ELR (cell line): ENCODE measurements at places on chromosomes 4 and X.

DNA sequence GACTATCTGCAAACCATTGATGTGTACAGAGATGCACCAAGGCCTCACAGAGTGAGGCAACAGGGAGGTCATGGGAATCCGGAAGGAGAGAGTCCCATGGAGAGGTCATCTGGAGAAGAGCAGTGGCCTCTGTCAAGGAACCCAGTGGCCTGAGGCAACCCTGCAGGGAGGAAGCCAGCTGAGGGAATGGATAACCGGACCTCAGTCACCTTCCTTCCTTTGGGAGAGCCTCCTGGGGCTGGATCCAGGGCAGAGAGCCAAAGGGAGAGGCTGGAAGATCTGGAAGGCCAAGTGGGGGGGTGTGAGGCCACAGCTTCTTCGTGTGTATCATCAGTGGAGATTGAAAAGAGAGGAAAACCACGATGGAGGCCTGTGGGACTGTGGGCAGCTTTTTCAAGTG is 24.3 kb upstream of the CD38 start:
- peak; percentile 40 for DNase-seq

GRCh38 chr4:37603070-37603468 is 83.1 kb downstream of the RELL1 start:
- DNase-seq: peak; percentile 75

GRCh38 chr4:156328882-156329281 is 375.2 kb upstream of the CTSO start:
- DNase-seq: no peak

DNA sequence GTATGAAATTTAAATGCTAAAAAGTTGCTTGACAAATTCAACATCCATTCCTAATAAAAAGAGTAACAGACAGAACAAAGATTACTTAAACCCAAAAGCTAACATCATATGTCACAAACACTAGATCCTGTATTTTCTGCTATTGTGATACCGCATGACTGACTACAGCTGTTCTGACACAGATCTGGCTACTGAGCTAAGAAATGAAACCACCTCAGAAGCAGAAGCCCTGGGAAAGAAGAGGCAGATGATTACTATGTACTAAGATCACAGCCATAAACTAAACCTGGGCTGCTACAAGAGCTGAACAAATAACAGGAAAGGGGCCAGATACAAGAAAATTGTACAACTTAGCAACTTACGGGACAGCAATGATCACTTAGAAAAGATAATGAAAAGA is 9.4 kb downstream of the LETM1 start:
- DNase-seq: no peak

- DNase-seq: no peak
These were observed 15.2 kb downstream of the GUCY1B1 start for GRCh38 chr4:155774033-155774432.

GRCh38 chr4:184415071-184415470 is 59.3 kb downstream of the IRF2 start:
- DNase-seq: no peak

DNA sequence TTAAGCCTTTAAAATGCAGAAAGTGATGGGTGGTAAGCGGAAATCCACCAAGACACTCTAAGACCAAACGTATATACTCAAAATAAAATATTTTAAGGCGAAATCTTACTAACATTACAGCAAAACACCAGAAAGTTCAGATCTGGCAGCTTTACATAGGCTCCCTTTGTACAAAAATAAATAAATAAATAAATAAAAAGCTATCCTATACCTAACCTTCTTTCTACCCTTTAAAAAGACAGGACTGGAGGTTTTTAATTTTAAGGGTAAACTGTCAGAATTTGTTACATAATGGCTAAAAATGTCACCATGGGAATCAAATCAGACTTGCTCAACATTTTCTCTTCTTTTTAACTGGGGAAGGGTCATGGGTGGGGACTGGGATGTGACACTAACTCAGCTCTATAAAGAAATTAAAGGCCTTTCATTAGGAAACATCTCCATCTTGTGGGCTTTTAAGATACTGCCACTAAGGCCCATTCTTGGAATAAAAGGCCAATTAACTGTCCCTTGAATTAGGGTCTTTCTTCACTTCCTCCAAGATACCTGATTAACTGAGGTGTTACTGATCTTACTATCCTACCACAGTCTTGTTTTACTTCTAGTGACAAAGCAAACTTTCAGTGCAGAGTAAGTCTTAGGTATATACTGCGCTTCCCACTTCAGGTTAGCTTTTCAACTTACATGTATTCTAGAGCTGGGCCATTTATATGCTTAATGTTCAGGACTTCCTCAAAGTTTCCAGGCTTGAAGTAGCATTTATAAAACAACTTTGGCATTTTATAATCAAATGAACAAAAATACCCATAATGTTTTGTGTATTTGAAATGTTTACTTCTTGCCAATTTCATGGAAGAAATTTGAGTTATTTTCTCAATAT is 13.3 kb downstream of the HNRNPD start:
- DNase-seq: peak; percentile 44

DNA sequence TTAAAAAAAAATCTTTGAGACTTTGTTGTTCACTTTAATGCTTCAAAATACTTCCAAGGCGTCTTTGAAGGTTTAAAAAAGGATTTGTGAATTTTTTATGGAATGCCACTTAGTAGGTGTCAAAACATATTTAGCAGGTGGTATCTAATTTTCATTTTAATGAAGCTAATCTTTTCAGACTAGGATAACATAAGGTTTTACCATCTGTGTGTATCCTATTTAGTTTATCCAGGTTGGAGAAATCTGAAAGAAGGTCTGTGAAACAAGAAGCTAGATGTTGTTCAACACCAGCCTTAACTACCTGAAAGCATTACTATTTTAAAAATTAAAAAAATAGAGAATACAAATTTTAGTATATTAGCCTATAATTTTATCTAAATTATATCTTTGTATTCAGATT is 193.4 kb downstream of the GRID2 start:
- no peak for DNase-seq

DNA sequence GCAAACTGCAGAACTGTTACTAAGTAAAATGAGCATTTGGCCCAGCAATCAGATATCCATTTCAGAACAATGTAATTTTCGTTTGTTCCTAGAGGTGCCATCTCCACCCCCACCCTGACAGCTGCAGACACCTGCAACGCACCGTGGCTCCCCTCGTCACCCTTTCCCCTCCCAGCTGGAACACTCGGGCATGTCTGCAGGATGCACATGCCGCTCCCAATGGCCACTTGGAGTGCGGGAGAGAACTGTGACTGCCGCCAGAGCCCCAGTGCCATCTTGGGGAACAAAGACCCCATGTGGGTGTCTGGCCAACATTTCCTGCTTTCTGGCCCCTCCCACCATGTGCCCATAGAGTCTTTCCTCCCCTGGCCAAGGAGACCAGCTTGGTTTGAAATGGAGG is 436.2 kb downstream of the PCDH10 start:
- no peak for DNase-seq

DNA sequence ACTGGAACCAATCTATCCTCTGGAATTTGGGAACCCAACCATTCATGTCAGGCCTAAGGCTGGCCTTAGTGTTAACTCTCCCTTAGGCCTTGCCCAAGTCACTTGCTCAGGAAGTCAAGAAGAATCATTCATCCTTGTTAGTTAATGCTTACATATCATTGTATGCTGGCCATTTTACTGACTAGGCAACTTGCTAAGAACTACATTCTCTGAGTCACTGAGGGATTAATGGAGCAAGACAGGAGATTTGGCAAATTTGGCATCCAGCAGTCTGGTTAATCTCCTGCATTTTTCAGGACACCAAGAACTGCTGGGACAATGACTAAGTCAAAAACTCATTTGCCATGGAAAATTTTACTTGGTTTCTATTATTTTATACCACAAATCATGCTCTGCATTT is 115.8 kb upstream of the DDIT4L start:
- no peak for DNase-seq

DNA sequence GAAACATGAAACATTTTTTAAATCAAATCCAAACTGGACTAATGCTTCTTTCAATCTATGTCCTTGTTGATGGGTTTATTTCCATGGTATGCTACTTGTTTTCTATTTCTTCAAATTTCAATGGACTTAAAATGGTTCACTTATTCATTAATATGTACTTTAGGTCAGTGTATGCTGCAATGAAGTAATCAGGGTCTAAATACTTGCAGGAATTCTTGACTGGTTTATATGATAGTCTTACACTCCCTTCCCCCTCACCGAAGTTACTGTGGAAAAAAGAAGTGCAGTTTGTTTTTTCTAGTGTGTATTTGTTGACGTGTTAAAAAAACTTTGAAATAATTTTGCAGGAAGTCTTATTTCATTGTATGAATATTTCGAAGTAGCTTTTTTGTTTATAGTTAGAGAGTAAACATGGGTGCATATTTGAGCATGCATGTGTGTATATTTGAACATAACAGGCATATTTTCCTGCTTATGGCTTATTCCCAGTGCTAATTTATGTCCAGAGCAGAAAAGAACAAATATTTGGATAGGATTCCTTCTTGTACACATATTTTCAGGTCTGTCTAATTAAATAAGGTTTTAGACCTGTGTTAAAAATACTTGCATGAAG is 65.0 kb downstream of the LIMCH1 start:
- no peak for DNase-seq

GRCh38 chr4:104756837-104757236 is 262.1 kb upstream of the CXXC4 start:
- no peak for DNase-seq

GRCh38 chr4:87851332-87851731 is 18.6 kb downstream of the MEPE start:
- no peak for DNase-seq
